ENCODE measurements at places on chromosomes 2 and 18. TPM values are rescaled to one million over a fixed set of nuclear protein-coding genes. Genes with fewer than 3 reads are reported as not detected.

CAPN14 gene
- total RNA-seq = not detected

GRCh38 chr2:147600223-147600622 lies 244.6 kb upstream of the ACVR2A start:
- no peak for DNase-seq
- no peaks in the 10 kb centered on the region for H3K36me3 ChIP-seq
- no peaks in the 10 kb centered on the region for H3K27me3 ChIP-seq
- no peak overlapping the region for H3K4me3 ChIP-seq
- no peak overlapping the region for H3K27ac ChIP-seq

DNA sequence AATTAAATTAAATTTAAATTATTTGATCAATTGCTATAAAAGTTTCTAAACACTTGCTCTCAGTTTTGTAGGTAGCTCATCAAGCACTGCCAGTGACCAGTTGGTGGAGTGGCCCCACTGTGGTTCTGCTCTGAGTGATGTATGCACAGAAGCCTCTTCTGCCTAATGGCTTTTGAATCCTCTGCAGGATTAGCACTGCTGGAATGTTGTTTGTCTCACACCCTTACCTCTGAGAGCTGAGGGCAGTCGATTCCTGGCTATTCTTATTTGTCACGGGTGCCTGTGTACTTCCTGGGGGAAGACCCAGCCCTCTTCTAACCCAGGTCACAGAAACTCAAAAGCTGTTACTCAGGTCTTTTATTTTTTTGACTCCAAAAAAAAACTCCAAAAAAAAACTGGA lies 9.5 kb downstream of the CAPN14 start:
- H3K36me3 ChIP-seq = no peaks in the 10 kb centered on the region
- no peaks in the 10 kb centered on the region for H3K27me3 ChIP-seq
- H3K4me1 ChIP-seq = no peaks in the 10 kb centered on the region
- no peak for DNase-seq
- no peak overlapping the region for H3K27ac ChIP-seq

DNA sequence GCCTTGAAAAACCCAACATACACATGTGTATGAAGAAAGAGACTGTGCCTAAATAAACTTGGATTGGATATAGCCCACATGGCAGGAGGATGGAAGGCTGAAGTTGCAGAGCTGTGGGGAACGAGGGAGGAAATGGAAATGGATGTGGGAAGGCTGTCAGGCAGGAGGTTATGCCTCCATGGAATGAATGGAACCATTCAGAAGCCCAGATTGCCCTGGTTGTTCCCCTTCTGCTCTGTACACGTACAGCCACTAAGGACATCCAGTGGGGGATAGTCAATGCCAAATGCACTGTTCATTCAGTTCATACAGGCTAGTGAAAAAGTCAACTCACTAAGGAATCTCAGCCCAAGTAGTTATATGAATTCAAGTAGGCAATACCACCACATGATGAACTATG lies 463.7 kb downstream of the TNS1 start:
- H3K27ac ChIP-seq = no peak overlapping the region
- no peak overlapping the region for H3K4me3 ChIP-seq
- H3K4me1 ChIP-seq = no peaks in the 10 kb centered on the region
- 0 out of 3 replicates have a peak, but pooled peaks cover 11% of the 10 kb centered on the region for H3K27me3 ChIP-seq
- no peak for DNase-seq

DNA sequence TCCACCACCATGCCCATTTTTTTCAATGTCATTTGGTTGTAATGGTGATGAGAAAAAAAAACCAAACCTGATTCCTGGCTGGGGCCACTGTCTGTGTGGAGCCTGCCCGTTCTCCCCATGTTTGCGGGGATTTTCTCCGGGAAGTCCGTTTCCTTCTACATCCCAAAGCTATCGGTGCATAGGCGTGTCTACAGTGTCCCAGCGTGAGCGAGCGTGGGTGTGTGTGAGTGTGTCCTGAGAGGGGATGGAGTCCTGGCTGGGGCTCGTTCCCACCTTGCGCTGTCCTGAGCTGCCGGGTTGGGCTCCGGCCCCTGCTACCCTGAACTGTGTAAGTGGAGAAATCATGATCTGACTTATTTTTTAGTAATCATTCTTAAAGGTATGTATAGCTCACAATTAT lies 7.3 kb upstream of the ZAP70 start:
- no peak for DNase-seq
- no peak overlapping the region for H3K27ac ChIP-seq
- no peak overlapping the region for H3K4me3 ChIP-seq
- peaks cover 4% of the 10 kb centered on the region for H3K27me3 ChIP-seq
